A673 (cell line): ENCODE measurements at places on chromosomes 4 and X. TPM values are rescaled to one million over a fixed set of nuclear protein-coding genes. Genes with fewer than 3 reads are reported as not detected.

DNA sequence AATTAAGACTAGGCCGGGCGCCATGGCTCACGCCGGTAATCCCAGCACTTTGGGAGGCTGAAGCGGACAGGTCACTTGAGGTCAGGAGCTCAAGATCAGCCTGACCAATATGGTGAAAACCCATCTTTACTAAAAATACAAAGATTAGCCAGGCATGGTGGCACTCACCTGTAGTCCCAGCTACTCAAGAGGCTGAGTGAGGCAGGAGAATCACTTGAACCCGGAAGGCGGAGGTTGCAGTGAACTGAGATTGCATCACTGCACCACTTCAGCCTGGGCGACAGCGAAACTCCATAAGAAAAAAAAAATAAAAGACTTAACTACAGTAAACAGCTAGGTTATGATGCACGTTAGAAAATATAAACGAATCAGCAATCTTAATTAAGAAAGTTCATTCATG lies 216.0 kb upstream of the TEX13C start:
- H3K27me3 ChIP-seq: no peaks in the 10 kb centered on the region
- H3K4me3 ChIP-seq: no peak overlapping the region
- no peak for DNase-seq
- H3K27ac ChIP-seq: no peak overlapping the region
- no peaks in the 10 kb centered on the region for H3K4me1 ChIP-seq

DNA sequence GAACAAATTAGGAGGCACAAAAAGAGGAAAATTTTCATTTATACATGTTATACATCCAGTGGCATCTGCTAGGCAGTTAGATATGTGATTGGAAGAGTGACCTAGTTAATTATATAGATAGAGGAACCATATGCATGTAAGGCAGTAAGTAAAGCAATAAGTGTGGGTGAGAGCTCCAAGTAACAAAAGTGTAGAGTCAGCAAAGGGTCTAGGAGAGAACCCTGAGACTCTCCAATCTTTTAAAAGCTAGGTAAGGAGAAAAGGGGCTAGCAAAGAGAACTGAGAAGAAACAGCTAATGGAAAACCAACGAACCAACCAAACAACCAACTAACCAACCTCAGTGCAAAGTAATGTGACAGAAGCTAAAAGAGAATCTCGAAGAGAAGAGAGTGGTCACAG lies 3.8 kb upstream of the CFAP299 start:
- no peaks in the 10 kb centered on the region for H3K36me3 ChIP-seq
- H3K4me1 ChIP-seq: no peaks in the 10 kb centered on the region
- H3K27me3 ChIP-seq: peaks cover 47% of the 10 kb centered on the region
- H3K27ac ChIP-seq: no peak overlapping the region
- no peak overlapping the region for H3K4me3 ChIP-seq

DNA sequence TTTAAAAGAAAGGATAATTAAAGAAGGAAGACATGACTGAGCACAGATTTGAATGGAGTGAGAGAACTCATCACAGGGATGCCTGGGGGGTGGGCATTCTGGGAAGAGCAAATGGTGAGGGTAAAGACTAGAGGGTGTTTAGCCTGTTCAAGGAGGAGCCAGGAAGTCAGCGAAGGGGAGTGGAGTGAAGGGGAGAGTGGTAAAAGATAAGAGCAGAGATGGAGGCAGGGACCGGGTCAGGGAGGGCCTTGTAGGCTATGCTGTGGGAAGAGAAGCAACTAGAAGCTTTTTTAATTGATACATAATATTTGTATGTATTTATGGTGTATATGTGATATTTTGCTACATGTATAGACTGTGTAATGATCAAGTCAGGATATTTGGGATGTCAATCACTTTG lies 2.2 kb upstream of the VGLL1 start:
- DNase-seq: peak; percentile 5
- peaks cover 8% of the 10 kb centered on the region for H3K27me3 ChIP-seq
- no peak overlapping the region for H3K4me3 ChIP-seq
- no peaks in the 10 kb centered on the region for H3K36me3 ChIP-seq

GRCh38 chrX:11663875-11664210 lies 1.9 kb downstream of the ARHGAP6 start:
- DNase-seq: no peak
- no peaks in the 10 kb centered on the region for H3K4me1 ChIP-seq
- peaks cover 73% of the 10 kb centered on the region for H3K27me3 ChIP-seq
- no peak overlapping the region for H3K4me3 ChIP-seq

- no peaks in the 10 kb centered on the region for H3K4me1 ChIP-seq
- H3K27ac ChIP-seq: no peak overlapping the region
- DNase-seq: peak; percentile 6
- no peaks in the 10 kb centered on the region for H3K27me3 ChIP-seq
- H3K4me3 ChIP-seq: peak overlapping the region; percentile 52
Measured at GRCh38 chr4:74934888-74935287, 2.0 kb downstream of the PARM1 start.

GRCh38 chr4:138910195-138910913 lies 105.2 kb upstream of the NOCT start:
- H3K4me1 ChIP-seq: no peaks in the 10 kb centered on the region
- H3K27me3 ChIP-seq: no peaks in the 10 kb centered on the region
- no peak overlapping the region for H3K4me3 ChIP-seq
- no peak overlapping the region for H3K27ac ChIP-seq
- no peak for DNase-seq

DNA sequence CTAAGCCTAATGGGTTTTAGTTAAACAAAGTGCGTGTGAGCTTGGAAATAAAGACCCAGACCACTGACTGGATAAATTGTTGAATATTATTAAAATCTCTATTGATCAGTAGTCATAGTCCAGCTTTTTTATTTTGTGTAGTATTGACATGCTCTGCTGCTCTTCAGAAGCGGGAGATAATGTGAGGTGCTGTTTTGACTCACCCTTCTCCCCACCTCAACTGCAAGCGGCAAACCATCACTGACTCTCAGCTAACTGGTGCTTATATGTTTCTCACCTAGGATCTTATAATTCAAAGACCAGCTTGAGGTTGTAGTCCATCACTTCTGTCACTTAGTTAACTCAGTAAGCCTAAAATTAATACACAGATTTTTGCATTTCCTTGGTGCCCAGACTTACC lies 72.2 kb downstream of the COMMD8 start:
- DNase-seq: no peak
- H3K4me1 ChIP-seq: no peaks in the 10 kb centered on the region
- no peaks in the 10 kb centered on the region for H3K27me3 ChIP-seq
- no peak overlapping the region for H3K4me3 ChIP-seq
- H3K27ac ChIP-seq: no peak overlapping the region
- H3K36me3 ChIP-seq: no peaks in the 10 kb centered on the region

DNA sequence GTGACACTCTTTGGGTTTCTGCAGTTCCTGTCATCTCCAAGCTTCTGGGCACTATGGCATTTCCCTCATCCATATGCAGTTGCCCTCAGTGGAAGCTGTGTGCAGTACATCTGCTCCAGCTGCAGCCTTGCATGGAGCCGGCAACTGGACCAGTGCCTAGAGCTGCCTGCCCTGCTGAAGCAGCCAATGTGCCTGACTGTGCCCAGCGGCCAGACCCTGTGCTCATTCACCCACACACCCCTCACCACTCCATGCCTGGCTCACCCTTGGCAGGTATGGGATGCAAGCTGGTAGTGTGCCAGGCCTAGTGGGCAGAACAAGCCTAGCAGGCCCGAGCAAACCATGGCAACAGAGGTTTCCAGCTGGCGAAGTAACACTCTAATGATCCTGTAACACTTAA lies 370.8 kb downstream of the FSTL5 start:
- H3K4me3 ChIP-seq: no peak overlapping the region
- no peaks in the 10 kb centered on the region for H3K27me3 ChIP-seq
- no peaks in the 10 kb centered on the region for H3K36me3 ChIP-seq
- H3K4me1 ChIP-seq: no peaks in the 10 kb centered on the region
- H3K27ac ChIP-seq: no peak overlapping the region

- DNase-seq: no peak
- no peaks in the 10 kb centered on the region for H3K36me3 ChIP-seq
- no peak overlapping the region for H3K4me3 ChIP-seq
- H3K4me1 ChIP-seq: no peaks in the 10 kb centered on the region
- no peak overlapping the region for H3K27ac ChIP-seq
- H3K27me3 ChIP-seq: no peaks in the 10 kb centered on the region
Measured at GRCh38 chrX:110321081-110321480, 3.2 kb upstream of the AMMECR1 start.

GRCh38 chr4:114257501-114257900 lies 278.1 kb upstream of the ARSJ start:
- no peaks in the 10 kb centered on the region for H3K27me3 ChIP-seq
- no peak overlapping the region for H3K27ac ChIP-seq
- H3K4me3 ChIP-seq: no peak overlapping the region
- no peak for DNase-seq

DNA sequence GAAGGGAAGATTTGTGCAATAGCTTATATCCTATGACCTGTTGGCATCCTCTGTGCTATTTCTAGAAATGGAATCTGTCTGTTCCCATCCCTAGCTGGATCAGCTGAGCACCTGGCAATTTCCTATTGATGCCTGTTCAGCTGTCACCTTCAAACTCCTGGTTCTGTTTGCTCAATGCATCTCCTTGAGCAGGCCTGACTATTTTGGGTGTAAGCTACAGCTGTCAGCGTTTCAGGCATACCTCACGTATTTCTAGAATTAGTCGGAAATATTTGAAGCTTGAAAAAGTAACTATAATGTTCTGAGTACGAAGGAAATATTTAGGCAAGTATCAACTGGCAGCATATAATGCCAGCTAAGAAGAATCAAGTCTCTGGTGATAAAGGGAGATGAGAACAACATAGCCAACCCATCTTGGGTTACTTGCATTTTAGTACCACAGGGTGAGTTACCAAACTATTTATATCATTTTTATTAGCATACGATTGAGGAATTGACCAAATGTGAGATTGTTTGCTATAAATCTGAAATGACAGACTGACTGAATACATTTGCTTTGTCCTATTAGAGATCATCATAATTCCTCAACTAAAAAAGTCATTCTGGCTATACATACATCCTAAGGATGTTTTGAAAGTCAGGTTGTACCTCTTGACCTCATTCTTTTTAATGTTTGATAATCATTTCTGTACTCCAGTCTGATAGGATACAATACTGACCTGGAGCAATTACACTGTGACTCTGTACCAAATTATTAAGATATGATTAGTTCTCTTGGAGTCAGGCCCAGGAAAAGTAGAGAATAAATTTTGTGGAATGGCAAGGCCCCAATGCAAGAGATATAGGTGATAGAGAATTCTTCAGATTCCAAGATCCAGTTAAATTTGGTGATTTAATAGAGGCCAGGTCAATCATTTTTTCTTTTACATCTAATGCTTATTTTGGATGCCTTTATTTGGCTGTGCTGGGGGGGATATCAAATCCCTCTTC lies 36.4 kb upstream of the PLAC1 start:
- no peaks in the 10 kb centered on the region for H3K4me1 ChIP-seq
- H3K27me3 ChIP-seq: no peaks in the 10 kb centered on the region
- no peak overlapping the region for H3K4me3 ChIP-seq
- no peaks in the 10 kb centered on the region for H3K36me3 ChIP-seq
- DNase-seq: no peak

GRCh38 chr4:79425586-79425985 lies 17.6 kb upstream of the GK2 start:
- no peak overlapping the region for H3K27ac ChIP-seq
- H3K36me3 ChIP-seq: no peaks in the 10 kb centered on the region
- H3K4me3 ChIP-seq: no peak overlapping the region
- DNase-seq: no peak
- no peaks in the 10 kb centered on the region for H3K4me1 ChIP-seq

- H3K27ac ChIP-seq: no peak overlapping the region
- H3K4me1 ChIP-seq: no peaks in the 10 kb centered on the region
Measured at GRCh38 chrX:123121241-123121640, 62.8 kb upstream of the GRIA3 start.

DNA sequence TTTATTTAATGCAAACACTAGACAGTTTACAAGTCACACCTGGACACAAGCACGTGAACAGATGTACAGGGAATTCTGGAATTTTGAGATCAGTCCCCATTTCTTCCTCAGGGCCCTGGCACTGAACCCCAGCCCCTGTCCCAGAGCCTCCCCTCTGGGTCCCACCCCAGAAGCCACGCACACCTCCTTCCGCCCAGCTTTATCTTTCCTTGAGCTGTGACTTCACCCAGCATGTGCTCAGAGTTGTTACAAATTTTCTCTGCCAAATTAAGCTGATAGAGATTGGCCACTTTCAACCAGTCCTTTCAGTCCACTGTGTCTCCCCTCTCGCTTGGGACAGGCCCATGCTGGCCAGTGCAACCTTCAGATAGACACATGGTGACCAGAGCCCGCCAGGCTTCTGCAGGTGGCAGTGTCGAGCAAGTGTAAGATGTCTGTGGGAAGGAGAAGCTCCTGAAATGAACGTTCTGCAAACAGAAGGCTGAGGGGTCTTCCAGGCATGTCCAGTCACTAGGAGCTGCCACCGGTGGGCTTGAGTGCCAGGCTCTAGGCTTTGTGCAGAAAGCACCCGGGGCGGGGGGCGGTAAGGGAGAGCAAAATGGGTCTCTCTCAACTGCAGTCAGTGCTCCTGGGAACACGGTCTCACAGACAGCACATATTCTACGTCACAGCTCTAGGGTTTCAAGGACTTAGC lies 73.3 kb downstream of the MTMR1 start:
- H3K36me3 ChIP-seq: no peaks in the 10 kb centered on the region
- no peak for DNase-seq
- H3K4me1 ChIP-seq: no peaks in the 10 kb centered on the region
- no peak overlapping the region for H3K27ac ChIP-seq

- no peak overlapping the region for H3K4me3 ChIP-seq
- DNase-seq: no peak
- H3K4me1 ChIP-seq: no peaks in the 10 kb centered on the region
- H3K27me3 ChIP-seq: no peaks in the 10 kb centered on the region
- H3K27ac ChIP-seq: no peak overlapping the region
Measured at GRCh38 chrX:135435139-135435922, 13.6 kb downstream of the SMIM10L2A start.

- H3K4me3 ChIP-seq: no peak overlapping the region
- H3K27ac ChIP-seq: no peak overlapping the region
- no peaks in the 10 kb centered on the region for H3K36me3 ChIP-seq
- no peaks in the 10 kb centered on the region for H3K27me3 ChIP-seq
- no peaks in the 10 kb centered on the region for H3K4me1 ChIP-seq
Measured at GRCh38 chrX:37817579-37817978, 29.8 kb downstream of the DYNLT3 start.

The STARD8 gene
- total RNA-seq: 0.11 and 0.26 TPM in 2 replicates

The SPANXN4 gene
- not detected in 2 replicates for total RNA-seq

The UGT8 gene
- total RNA-seq: 1.2 and 1.8 TPM in 2 replicates

The XPNPEP2 gene
- total RNA-seq: not detected in 2 replicates

The SHROOM4 gene
- 7.0 and 7.2 TPM in 2 replicates for total RNA-seq

The STK32B gene
- 14.2 and 15.1 TPM in 2 replicates for total RNA-seq

The PLA2G12A gene
- total RNA-seq: 34.5 and 36.9 TPM in 2 replicates
